ENCODE measurements at places on chromosomes 2 and 18. TPM values are rescaled to one million over a fixed set of nuclear protein-coding genes. Genes with fewer than 3 reads are reported as not detected.

HRH4 gene
- total RNA-seq: 0.29 TPM

GRCh38 chr2:84880645-84881521 lies at the start of gene TRABD2A:
Gene TRABD2A, minus strand, starts transcription at chr2:84881084. Its CDS starts 45 bp downstream, at chr2:84881039.
- peaks cover 6% of the 10 kb centered on the region for H3K4me1 ChIP-seq
- H3K27me3 ChIP-seq: peaks cover 7% of the 10 kb centered on the region
- DNase-seq: no peak
- H3K36me3 ChIP-seq: no peaks in the 10 kb centered on the region

DNA sequence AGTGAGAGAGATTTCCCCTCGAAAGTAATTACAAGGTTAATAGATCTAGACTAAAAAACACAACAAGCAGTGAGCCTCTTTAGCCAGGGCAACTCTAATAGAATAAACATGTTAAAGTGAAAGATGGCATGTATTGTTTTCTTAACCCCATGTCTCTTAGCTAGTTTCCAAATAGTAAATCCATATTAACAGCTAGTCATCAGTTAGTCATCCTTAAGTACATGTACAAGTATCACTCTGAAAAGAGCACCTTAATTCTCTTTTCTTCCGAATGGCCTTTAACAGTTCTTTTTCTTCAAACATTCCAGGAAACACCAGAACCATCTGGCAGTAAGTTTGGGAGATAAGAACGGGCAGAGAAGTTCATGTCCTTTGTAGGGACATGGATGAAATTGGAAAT lies 1480.0 kb downstream of the LRP1B start:
- no peaks in the 10 kb centered on the region for H3K4me1 ChIP-seq
- no peak for DNase-seq
- no peak overlapping the region for H3K4me3 ChIP-seq
- no peaks in the 10 kb centered on the region for H3K36me3 ChIP-seq
- no peaks in the 10 kb centered on the region for H3K27me3 ChIP-seq

DNA sequence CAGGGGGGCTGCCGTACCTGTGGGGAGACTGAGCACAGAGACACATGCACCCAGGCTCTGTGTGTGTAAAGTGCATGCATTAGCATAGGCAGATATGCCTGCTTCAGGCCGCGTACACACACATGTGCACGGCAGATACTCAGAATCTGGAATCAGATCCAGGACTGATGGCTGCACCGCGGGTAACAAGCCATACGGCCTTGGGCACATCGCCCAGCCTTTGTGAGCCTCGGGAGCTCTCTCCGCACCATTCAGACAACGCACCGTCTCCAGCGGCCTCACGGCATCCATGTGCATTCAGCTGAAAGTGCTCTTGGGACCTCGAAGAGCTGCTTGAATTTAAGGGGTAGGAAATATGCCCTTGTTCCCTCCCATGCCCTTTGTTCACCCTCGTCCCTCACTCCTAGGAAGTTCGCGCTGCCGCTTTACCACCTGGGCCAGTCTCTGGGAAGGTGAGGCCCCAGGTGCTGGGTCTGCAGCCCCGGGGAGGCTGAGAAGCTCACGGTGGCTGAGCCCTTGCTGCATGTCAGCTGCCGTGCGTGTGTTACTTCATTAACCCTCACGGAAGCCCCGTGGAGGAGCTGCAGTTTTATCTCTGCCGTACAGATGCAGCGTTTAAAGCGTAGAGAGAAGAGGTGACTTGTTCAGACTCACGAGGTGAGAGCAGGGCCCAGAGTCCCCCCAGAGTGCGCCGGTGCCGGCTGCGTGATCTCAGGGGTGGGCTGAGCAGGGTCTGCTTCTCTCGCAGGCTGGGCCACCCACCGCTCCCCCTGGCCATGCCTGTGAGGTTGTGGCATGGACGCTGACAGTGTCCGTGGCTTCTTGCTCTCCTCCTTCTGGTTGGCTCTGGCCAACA lies 377.7 kb upstream of the MYT1L start:
- H3K4me3 ChIP-seq: no peak overlapping the region
- DNase-seq: no peak
- no peaks in the 10 kb centered on the region for H3K36me3 ChIP-seq
- no peaks in the 10 kb centered on the region for H3K27me3 ChIP-seq
- H3K4me1 ChIP-seq: no peaks in the 10 kb centered on the region

GRCh38 chr18:27685091-27685490 lies 491.8 kb downstream of the CDH2 start:
- no peaks in the 10 kb centered on the region for H3K27me3 ChIP-seq
- H3K4me1 ChIP-seq: no peaks in the 10 kb centered on the region

GRCh38 chr18:67665266-67665665 lies 148.7 kb upstream of the DSEL start:
- H3K4me1 ChIP-seq: no peaks in the 10 kb centered on the region
- H3K27me3 ChIP-seq: no peaks in the 10 kb centered on the region
- no peak for DNase-seq
- no peaks in the 10 kb centered on the region for H3K36me3 ChIP-seq
- H3K27ac ChIP-seq: no peak overlapping the region
- H3K4me3 ChIP-seq: no peak overlapping the region

DNA sequence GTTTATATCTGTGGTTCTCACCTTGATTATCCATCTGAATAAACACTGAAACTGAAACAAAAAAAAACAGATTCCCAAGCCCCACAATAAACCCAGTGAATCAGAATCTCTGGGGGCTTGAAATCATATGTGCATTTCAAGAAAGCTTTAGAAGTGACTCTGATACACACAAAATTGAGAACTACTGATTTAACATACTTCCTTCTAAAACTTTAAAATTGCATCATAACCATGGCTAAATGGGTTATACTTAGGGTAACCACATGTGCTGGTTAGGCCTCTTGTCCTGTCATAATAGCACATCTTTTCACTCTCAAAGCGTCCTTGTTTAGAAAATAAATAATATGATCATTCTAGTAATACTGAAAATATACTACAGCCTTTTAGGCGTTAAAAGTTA lies 100.9 kb downstream of the ATAD2B start:
- H3K36me3 ChIP-seq: peaks cover 4% of the 10 kb centered on the region
- H3K4me1 ChIP-seq: no peaks in the 10 kb centered on the region
- DNase-seq: no peak
- H3K4me3 ChIP-seq: no peak overlapping the region
- no peak overlapping the region for H3K27ac ChIP-seq
- H3K27me3 ChIP-seq: no peaks in the 10 kb centered on the region

- no peaks in the 10 kb centered on the region for H3K27me3 ChIP-seq
- no peak overlapping the region for H3K4me3 ChIP-seq
- no peaks in the 10 kb centered on the region for H3K36me3 ChIP-seq
- no peak overlapping the region for H3K27ac ChIP-seq
Measured at GRCh38 chr2:44009136-44009735, 13.4 kb upstream of the LRPPRC start.

Data from breast epithelium (tissue), 4 donors.